ENCODE measurements at places on chromosomes 6 and 20. TPM values are rescaled to one million over a fixed set of nuclear protein-coding genes. Genes with fewer than 3 reads are reported as not detected.

DNA sequence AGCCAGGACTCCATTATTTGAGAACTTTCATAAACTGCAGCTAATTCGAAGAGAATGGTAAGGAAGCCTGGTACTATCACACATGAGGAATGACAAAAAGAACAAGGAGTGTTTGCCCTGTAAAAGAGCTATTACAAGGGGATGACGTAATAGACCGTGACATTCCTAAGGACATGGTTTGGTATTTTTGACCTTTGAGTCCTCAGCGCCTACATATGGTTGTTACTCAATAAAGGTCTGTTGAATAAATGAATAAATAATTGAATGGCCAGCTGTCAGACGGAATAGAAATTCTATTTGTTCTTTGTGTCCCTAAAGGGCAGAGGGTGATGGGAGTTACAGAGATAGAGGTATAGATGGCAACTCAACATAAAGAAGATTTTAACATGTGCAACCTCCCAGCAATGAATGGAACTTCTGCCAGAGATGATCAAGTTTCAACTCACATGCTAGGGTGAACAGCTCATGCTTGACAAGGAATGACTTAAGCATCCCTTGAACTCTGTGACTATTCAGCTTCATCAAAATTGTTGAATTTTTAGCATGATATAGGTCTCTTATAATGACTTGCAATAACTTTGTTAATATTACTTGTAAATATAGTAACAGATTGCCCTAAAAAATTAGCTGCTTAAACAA lies 115.4 kb downstream of the TENT5A start:
- DNase-seq, result no peak

GRCh38 chr6:88574651-88575050 lies 388.8 kb downstream of the RNGTT start:
- DNase-seq, result no peak

The TINAG gene
- total RNA-seq, result not detected

The BEND3 gene
- total RNA-seq, result 0.89 TPM

The SLC17A2 gene
- not detected for total RNA-seq

The ADIG gene
- total RNA-seq, result not detected

The DUSP15 gene
- not detected for total RNA-seq

- no peak for DNase-seq
Observed at GRCh38 chr6:104955927-104956730, 778 bp upstream of the LIN28B start.

GRCh38 chr6:156026486-156027247 lies 571.0 kb upstream of the NOX3 start:
- DNase-seq, result no peak

Measured in CD4-positive, CD25-positive, alpha-beta regulatory T cell (primary cell).